Stimulated activated CD4-positive, alpha-beta T cell treated with anti-CD3 and anti-CD28 coated beads, Interleukin-4, amount 100 ng/mL, for 4 hours (primary cell): ENCODE measurements at places on chromosomes 4 and X.

GRCh38 chr4:82071951-82072350 is 301.8 kb downstream of the HNRNPD start:
- DNase-seq, result no peak

DNA sequence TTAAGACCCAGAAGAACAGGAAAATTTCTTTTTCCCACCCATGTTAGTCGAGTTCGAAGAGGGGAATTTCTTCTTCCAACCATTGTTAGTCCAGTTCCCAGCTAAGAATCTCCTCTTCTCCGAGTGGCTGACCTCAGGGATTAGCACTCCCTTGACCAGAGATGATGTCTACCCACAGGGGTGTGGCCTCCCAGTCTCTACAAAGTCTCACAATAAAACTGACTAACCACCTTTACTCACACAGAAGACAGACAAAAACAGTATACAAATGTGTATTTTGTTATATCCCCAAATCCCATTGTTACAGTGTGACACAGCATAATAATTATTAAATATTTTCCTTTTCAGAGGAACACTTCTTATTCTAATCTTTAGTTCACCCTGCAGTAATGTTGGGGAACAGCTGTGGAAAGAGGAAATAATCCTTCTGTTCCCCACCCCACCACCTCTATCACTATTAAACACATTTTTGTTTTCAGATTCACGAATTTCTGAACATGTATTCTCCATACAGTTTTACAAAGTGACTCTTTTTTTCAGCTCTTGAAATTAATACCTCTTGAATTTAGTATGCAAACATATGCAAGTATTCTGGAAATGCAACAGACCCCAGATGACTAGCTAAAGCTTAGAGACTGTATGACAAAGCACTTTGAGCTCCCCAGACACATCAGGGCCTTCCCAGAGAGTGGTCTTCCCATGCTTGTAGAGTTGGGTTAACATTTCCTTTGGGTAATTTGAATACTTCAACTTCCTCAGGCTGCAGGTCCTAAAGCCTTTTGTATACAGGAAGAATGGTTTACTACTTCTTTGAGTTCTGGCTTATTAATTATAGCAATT is 62.5 kb upstream of the NFKB1 start:
- no peak for DNase-seq

DNA sequence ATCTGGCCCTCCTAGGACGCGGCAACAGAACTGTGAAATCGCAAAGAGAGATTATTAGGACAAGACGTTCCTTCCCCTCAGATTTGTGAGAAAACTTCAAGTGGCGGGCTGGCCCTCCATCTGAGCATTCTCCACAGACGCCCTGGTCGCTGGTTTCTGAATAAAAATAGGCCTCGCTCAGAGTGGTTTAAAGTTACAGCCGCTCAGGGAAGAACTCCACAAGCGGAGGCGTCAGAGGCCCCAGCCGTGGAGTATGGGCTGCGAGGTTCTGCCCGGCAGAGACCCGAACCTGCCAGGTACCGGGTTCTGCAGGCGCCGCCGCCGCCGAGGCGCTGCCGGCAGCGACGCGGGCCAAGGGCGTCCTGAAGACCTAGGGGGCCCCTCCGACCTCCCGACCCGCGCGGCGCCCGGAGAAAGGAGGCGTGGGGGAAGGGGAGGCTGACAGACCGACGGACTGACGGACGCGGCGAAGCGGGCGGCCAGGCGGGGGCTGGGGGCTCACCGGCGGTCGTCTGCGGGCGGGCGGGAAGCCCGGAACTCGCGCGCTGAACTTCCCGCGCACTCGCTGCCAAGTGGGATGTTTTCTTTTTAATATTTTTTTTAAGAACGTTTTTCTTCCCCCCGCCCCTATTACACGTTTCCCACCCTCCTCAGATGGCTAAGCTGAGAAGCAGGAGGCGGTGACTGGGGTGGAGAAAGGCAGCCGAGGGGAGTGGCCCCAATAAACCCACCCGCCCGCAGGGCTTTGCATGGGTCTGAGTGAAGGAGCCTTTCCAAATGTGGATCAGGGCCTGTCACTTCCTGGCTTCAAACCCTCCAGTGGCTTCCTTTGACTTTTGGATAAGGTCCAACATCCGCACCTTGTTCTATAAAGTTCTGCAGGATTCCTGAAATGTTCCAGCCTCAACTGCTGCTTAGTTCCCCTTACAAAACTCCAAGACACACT is at the start of gene PABPC4L:
Gene PABPC4L, minus strand, starts transcription at position 574 of the 946 bp plus-strand sequence. CDS start 770 bp downstream, outside the sequence.
- DNase-seq, result no peak

- no peak for DNase-seq
These were observed 105.0 kb downstream of the PCDH7 start for GRCh38 chr4:30825008-30825770.

GRCh38 chr4:151641167-151641566 is 119.6 kb downstream of the GATB start:
- DNase-seq, result no peak

- DNase-seq, result no peak
These were observed 480.1 kb upstream of the FTHL17 start for GRCh38 chrX:31551913-31552312.

DNA sequence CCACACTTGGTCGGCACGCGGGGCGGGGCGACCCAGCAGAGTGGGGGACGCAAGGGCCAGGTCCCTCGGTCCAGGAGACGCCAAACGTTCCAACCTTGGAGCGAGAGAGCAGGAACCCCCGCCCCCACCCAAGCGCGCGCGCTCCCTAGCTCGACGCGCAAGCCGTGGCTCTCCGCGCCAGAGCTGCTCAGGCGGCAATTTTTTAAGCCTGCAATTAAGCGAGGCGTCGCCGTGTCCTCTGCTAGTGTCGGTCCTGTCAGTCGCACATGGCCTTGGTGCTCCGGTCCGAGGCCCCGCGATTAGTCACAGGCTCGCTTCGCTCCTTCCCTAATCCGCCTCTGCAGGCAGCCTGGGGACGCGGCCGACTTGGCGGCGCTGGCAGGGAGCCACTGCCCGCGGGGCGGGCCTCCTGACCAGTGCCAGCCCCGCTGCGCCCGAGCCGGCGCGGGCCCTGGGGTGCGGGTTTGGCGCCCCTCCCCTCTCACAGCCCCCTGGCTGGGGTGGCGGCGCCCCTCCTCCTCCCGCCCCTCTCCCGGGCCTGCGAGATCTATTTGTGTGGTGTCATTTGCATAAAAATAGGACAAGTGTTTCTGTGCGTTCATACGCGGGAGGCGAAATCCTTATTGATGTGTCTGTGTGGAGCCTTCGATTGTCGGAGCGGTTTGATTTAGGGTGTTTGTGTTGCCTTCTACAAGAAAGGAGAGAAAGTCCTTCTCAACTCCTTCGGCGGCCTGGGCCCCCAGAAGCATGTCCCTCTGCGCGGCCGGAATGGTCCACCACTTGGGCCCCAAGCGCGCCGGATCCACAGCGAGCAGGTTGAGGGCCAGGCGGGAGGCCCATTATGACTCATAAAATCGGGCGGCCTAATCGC is 9.8 kb upstream of the BCOR start:
- no peak for DNase-seq

- DNase-seq, result no peak
These were observed 1754.3 kb upstream of the AGA start for GRCh38 chr4:179196511-179196910.

GRCh38 chrX:16666541-16666940 is 16.6 kb downstream of the S100G start:
- DNase-seq, result no peak

GRCh38 chrX:35098419-35098818 is 155.8 kb downstream of the FAM47B start:
- no peak for DNase-seq

DNA sequence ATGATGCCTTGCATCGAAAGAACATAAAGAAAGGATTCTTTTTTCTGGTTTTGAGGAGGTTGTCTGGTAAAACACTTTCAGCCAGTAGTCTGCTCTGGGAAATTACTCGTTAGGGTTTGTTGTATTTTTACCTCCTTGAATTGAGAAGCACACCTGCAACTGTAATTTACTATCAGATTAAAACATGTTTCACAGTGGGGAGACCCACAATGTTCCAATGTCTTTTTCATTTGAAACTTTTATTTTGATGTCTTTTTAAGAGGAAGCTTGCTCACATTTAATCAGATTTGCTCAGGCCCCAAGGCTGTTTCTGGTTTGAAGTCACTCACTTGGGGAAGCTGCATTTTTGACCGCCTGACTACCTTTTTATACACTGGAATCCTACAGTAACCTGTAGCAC is 12.0 kb downstream of the TMEM154 start:
- DNase-seq, result no peak

DNA sequence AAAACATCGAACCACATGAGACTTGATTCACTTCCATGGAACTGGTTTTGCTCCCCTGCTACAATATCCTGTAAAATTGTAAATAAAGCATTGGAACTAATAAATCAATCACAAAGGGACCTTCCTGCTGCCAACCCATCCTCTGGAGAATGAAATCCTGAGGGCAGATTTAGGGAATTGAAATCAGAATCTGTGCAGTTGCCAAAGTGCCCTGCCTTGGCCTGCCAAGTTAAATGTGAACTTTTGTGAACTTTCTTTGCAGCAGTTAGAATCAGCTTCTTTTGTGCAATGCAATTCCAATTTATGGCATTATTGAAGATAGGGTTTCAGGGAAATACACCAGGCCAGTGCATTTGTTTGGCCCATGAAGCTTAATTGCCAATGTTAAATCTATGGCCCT is 263.1 kb downstream of the PTTG2 start:
- DNase-seq, result no peak

DNA sequence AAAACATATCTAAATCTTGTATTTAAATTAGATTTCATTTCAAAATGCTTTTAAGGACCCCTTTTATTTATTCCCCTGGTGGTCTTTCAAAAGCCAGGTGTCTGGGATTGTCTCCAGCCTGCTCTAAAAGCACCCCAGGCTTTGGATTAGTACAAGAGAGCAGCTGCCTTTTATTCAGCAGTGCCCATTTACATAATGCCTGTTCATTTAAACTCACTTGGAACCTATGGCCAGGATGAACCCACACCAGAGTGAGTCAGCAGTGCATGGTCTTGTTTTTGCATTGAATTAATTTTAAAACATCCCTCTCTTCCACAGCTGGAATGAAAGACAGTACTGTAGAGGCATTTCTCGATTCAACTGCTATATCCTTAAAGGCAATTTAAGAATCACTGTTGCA is 64.1 kb upstream of the TENM3 start:
- no peak for DNase-seq
